ENCODE measurements at places on chromosomes 2 and 18. TPM values are rescaled to one million over a fixed set of nuclear protein-coding genes. Genes with fewer than 3 reads are reported as not detected.

GRCh38 chr2:58734365-58734764 lies 493.2 kb upstream of the FANCL start:
- DNase-seq = no peak

DNA sequence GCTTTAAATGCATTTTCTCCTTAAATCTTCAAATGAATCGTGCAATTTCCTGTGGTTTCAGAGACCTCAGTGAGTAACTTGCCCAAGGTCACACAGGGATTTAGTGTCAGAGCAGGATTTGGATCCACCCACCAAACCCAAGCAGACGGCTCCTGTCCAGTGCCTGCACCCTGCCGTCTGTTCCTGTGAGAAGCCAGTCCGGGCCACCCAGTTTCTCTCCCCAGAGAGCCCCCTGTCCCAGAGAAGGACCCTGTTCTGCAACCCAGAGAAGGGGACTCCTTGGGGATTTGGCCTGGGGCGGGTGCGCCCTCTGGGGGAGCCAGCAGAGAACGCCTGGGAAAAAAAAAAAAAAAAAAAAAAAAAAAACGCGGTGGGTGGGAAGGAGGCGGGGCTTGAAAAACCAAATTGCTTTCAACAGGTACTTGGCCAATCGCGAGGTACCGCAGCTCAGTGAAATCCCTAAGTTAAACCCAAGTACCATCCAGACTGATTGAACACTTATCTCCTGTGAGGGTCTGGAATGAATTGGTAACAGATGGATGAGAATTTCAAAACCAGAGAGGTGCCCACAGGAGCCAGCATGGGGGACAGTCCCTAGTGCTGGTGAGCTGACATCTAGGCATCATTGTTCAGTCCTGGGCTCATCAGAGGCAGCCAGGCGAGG lies 30.9 kb upstream of the REEP1 start:
- DNase-seq = no peak

DNA sequence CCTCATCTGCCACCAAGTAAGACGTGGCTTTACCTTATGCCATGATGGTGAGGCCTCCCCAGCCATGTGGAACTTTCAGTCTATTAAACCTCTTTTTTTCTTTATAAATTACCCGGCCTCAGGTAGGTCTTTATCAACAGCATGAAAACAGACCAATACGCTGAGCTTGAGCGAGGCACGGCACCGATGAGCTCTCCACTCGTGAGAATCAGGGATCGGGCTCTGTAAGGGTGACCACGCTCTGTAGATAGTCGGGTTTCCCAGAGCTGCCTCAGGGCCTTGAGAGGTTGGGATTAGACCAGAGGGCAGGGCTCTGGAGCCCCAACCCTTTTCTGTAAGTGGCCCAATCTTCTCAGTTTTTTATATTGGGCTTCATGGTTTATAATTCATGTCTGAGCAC lies 360.3 kb upstream of the MYT1L start:
- DNase-seq = no peak

DNA sequence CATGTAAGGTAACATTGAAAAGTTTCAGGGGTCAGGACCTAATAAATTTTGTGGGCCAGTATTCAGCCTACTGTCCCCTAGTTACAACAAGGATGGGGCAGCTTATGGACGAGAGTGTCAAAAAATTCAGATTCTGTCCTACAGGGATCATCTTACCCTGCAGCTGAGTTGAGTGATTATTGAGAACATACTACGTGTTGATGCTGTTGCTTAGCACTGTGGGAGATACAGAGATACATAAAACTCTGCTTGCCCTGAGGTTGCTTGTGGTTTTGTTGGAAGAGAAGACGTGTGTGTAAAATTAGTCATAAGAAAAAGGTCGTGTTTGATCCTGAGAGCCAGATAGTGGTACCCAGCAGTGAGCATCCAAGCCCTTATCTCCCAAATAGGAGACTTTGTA lies 253.2 kb downstream of the NEDD4L start:
- DNase-seq = no peak

GRCh38 chr2:44275927-44276303 lies 635 bp downstream of the SLC3A1 start:
- no peak for DNase-seq

DNA sequence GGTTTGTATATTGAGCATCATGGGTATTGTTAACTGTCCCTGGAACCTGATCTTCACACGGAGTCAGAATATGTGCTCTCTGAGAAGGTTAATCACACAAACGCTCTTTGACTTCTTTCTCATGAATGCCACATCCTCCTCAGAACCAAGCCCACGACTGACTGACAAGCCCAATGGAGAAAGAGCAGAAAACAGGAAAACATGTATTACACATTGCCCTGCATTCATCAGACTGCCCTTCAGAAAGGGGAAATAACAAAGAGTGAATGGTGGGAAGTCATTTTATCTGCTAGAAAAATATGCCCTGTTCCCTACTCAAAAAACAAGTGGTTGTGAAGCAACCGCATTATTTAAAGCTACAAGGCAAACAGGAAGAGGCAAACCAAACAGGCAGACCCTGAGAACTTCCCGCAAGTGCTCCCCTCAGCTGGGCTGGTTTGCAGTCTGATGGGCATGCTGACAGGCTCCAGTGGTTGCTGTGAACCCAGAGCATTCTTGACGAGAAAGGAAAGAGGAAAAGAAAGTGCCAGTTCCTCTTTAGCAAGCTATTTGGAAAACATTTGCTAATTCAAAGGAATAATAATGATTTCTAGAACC lies 172.9 kb upstream of the SETBP1 start:
- DNase-seq = no peak

GRCh38 chr2:114201781-114202180 lies 240.7 kb upstream of the DPP10 start:
- no peak for DNase-seq

GRCh38 chr2:218224186-218224585 lies 7.2 kb downstream of the ARPC2 start:
- DNase-seq = no peak

- no peak for DNase-seq
Observed at GRCh38 chr18:13622751-13623150, 103.6 kb downstream of the FAM210A start.

DNA sequence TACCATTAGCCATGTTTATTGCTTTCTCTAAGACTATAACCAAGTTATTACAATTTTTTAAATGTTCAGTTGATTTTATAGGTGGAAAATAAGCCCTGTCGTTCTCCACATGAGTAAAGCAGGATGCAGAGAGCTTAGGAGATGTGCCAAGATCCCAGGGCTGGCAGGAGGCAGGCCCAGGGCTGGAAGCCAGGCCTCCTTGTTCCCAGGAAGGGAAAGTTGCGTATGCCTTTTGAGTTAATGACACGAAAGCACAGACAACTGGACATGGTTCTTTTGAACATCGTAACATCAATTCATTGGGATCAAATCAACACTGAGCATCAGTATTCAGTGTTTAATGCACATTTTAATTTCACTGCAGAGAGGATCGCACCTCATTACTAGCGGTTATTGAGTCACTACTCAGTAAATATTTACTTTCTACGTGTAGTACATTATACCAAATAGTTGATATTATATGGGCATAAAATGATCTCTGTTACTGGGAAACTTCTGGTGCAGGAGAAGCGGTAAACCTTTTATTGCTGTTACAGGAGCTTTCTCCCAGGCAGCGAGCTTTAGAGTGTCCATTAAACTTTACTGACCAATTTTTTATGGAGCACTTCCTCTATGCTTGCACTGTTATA lies 60.0 kb downstream of the RNF144A start:
- DNase-seq = no peak

GRCh38 chr2:236659758-236660150 lies 90.1 kb downstream of the ACKR3 start:
- peak; percentile 66 for DNase-seq

DNA sequence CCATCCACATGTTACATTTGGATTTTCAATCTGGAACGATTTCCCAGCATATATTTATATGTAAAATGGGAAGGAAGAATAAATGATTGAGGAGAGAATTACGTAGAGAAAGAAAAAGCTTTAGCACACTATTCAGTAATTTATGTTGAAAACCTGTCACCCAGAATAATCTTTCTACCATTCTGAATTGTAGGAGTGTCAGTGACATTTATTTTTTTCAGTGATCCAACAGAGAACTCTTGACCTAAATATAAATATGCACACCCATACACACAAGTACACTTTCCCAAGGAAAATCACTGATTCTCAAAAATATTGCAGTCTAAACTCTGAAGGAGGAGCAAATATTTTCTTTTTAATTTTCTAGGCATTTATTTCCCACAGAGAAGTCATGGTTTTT lies 140.2 kb upstream of the LRP1B start:
- DNase-seq = no peak

DNA sequence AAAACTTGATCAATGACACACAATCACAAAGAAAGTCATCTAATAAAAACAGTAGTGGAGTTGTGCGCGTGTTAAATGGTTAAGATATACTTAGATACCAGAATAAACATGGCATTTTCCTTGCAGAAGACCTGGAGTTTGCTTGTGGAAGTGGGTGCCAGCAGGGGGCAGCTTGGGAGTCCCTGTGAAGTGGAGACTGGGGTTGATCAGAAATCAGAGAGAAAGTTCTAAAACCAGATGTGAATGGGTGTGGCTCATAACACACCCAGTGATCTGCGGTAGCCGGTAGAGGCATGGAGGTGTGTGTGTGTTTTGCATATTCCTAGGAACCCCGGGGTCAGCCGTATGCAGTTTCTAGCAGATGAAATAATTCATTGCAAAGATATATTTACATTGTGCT lies 300.1 kb upstream of the TRIB2 start:
- DNase-seq = no peak

- peak; percentile 20 for DNase-seq
Observed at GRCh38 chr18:7207366-7207915, 23.4 kb upstream of the LRRC30 start.

DNA sequence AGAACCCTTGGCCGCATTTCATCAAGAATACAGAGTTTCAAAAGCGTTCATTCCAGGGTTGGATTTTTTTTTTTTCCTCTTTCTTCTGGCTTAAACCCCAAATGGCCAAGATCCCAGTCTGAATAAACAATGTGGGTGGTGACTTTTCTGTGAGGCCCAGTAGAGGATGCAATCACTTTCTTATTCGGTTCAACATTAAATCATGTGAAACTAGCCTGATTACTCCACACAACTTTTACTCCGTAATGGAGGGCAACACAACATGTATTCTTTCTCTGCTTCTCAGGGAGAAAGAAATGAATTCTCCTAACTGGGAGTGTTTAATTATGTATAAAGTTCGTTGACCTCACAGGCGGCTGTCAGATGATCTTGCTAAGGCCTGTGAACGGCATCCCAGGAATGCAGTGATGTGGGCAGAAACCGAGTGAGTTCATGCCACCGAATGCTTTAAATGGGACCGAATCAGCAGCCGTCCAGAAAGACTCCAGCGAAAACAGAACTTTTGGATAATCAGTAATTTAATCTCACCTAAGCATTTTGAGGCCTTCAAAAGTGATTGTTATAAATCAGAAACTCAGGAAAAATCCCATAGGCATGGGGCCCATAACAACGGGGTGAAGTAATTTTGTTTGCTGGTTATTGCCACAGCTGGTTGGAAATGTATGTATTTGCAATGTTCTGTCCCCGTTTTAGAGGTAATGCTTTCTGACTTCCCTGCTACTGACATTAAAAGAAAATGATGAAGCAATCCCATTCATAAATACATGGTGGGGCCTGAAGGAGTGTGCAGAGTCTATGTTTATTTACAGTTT lies 81.5 kb downstream of the BCL2 start:
- DNase-seq = peak; percentile 91

- no peak for DNase-seq
Observed at GRCh38 chr2:45220227-45220626, 211.0 kb upstream of the SIX2 start.

DNA sequence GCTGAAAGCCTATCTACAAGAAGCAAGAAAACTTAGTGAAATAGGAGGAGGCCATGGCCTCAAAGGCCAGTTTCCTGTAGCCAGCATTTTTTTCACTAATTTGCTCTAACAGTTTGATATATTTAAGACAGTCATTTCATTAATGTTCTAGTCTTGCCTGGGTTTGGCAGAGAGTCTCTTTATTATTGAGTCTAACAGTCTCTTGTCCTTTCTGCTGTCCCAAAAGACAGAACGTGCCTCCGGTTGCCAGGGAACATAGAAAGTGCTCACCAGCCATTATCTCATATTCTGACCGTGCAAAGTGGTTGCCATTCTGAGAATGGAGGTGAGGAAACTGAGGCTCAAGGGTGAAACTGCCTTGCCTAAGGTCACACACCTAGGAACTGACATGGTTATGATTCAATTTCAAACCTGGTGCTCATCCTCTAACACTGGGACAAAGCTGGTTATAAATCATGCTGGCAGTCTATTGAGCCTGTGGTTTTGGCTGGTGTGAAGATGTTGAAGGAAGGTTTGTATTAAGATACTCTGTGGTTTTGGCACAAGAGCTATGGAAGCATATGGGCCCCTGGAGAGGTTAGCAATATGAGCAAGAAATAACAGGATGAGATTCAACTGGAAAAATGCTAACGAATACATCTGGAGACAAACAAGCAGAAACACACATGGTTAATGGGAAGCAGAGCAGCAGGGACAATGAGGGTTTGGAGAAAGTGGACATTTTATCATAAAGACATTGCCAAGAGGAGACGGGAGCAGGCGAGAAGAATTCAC lies 903.3 kb upstream of the KLHL29 start:
- peak; percentile 81 for DNase-seq

- no peak for DNase-seq
Observed at GRCh38 chr2:77270433-77270832, 251.7 kb downstream of the LRRTM4 start.

- no peak for DNase-seq
Observed at GRCh38 chr2:32485399-32485798, 128.6 kb downstream of the BIRC6 start.

GRCh38 chr2:149648282-149649030 lies 60.9 kb upstream of the MMADHC start:
- no peak for DNase-seq

- no peak for DNase-seq
Observed at GRCh38 chr2:42138163-42139015, 30.8 kb upstream of the EML4 start.

- DNase-seq = no peak
Observed at GRCh38 chr18:49917742-49918141, 104.4 kb upstream of the ACAA2 start.

Gene DOK1
- polyA plus RNA-seq = 6.9 TPM

Gene FAM117B
- polyA plus RNA-seq = 3.6 TPM

Gene OSR1
- 20.7 TPM for polyA plus RNA-seq

Gene LYPD1
- polyA plus RNA-seq = 11.0 TPM

Gene POTEI
- 0.04 TPM for polyA plus RNA-seq

Gene MEP1B
- polyA plus RNA-seq = not detected

Gene RGPD8
- polyA plus RNA-seq = 3.7 TPM

Gene DSG3
- not detected for polyA plus RNA-seq

All from muscle of arm (tissue), 14 donors.